ENCODE measurements at places on chromosomes 4 and X. TPM values are rescaled to one million over a fixed set of nuclear protein-coding genes. Genes with fewer than 3 reads are reported as not detected.
A peak's percentile ranks its signal among the peaks of the same experiment; 100 is the strongest.

DNA sequence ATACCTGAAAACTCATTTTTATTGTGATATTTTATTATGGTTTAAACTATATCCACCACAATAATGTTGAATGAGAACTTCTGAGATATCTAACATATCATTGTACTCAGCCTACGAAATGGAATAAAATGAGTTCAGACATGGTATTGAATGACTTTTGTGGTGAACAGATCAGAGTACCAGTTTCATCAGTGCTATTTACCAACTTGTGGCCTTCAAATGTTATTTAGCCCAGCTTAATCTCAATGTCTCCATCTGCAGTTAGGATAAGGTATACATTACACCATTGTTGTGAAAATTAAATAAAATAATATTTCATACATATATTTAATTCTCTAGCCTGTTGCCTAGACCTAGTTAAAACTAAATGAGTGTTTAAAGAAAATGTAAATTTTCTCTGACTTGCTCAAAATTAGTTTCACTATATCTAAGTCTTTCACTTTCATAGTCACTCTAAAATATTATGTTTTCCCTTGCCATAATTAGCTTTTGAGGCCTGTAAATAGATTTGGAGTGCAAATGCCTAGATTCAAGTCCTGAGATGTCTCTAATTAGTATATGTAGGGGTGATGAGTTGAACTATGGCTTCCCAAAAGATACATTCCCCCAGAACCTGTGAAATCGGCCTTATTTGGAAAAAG lies 594.2 kb downstream of the STPG2 start:
- no peak for DNase-seq

DNA sequence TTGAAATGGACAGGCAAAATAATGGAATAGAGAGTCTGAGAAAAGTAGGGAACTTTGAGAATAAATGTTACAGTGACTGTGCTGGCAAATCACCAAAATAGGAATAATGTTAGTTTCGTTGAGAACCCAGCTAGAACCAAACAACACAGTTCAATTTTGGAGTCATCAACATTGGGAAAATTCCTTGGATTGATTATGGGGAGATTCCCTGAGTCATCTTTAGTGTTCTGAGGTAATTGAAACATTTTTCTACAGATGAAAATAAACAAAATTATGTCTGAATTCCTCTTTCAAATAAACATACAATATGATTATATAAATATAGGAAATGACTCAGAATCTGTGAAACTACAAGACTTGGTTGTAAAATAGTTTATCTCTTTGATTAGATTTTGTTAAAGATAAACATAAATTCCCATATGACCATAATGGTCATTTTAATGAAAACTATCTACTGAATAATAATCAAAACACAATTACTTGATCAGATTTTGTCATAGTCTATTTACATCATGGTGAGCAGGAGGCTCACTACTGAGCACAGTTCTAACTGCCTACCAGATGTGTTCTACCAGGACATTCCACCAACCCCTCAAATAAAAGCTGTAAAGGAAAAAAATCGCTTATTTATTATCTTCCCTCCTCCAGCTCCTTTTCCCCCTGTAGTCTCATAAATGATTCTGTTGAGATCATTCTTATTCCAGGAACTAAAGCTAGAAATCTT lies 51.4 kb upstream of the GABRA2 start:
- no peak for DNase-seq

- peak; percentile 39 for DNase-seq
Measured at GRCh38 chr4:7630568-7631287, 196.0 kb upstream of the PSAPL1 start.

Gene GPRIN3
- 3.5 TPM for total RNA-seq

Gene NWD2
- not detected for total RNA-seq

DNA sequence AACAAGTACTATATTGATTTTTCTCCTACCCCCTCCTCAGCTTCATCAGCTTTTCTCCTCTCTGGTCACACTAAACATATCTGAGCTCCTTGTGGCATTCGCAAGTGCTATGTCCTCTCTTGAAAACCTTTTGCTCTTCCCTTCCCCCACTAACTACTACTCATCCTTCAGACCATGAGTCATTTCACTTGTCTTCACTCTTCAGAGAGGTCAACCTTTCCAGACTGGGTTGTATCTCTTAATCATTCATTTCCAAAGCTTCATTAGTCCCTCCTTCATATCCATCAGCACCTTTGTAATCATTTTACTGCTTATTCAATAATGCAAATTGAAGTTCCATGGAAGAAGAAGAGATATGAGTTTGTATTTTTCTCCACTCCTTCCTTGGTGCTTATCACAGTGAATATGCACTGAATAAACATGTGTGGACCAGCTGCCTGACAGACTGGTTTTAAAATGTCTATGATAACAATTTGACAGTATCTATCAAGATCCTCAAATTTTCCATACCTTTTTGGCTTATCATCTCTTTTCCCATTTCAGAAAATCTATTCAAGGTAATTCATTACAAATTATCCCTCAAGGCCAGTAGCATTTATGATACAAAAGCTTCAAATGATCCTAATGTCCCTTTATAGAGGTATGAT lies 28.4 kb downstream of the DDX60L start:
- DNase-seq, result peak; percentile 94

- no peak for DNase-seq
Measured at GRCh38 chr4:121154103-121154515, 10.0 kb downstream of the TNIP3 start.

- no peak for DNase-seq
Measured at GRCh38 chrX:153556767-153557166, 39.3 kb downstream of the ATP2B3 start.

DNA sequence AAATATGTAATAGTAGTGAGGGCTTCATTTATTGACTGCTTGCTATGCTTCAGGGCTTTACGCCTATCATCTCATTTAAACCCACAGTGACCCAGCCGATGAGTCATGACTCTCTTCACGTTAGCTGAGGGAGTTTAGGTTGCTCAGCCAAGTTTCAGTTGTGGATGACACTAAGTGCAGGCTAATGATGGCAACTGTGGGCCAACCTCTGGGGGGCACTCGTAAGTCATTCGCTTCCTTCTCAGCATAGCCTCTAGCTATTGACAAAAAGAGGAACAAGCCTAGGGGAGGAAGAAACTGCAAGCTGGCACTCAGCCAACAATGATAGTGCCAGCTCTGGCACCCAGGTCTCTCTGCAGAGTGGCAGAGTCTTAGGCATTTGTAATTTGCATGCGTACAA lies 325.0 kb downstream of the ARHGAP10 start:
- DNase-seq, result peak; percentile 57

DNA sequence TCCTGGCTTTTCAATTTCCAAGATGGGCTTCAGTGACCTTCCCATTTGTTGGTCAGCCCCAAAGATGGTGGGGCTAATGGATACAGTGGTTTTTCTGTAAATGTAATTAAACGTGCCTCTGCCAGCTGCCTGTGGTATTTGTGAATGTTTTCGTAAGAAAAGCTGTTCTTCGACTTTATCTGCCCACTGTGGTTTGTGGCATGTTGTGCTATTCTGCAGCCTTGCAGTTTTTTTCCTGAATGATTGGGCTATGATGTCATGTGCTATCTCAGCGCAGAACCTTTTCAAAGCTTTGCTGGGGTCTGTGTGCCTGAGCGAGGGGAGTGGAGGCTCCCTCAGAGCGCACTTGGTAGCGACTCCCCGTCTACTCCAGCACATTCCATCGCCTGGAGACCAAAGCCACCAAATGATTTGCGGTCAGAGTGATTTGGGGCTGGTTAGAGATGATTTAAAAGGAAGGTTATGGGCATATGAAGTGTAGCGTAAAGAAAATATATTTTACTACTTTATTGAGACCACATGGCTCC lies 137.5 kb downstream of the PALLD start:
- DNase-seq, result peak; percentile 95

DNA sequence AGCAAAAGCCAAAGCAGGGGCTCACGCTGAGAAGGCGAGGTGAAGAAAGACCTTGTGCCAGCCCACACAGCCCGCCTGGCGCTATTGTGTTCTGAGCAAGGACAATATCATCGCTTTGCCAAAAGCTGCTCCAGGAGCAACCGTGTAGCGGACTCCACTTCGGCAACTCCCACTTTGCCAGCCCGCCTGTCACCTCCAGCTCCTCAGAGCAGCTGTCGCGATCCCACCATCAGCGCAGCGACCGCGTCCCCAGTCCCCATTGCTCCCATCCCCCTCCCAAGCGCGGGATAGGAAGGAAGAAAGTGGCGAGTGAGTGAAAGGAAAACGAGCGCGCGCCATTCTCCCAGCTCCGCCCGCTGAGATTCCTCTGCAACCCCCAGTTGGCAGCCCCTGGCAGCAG lies 759 bp downstream of the ZC4H2 start:
- DNase-seq, result peak; percentile 8

- no peak for DNase-seq
Measured at GRCh38 chr4:43041632-43042031, 149.1 kb downstream of the GRXCR1 start.

Gene GAGE12E
- not detected for total RNA-seq

DNA sequence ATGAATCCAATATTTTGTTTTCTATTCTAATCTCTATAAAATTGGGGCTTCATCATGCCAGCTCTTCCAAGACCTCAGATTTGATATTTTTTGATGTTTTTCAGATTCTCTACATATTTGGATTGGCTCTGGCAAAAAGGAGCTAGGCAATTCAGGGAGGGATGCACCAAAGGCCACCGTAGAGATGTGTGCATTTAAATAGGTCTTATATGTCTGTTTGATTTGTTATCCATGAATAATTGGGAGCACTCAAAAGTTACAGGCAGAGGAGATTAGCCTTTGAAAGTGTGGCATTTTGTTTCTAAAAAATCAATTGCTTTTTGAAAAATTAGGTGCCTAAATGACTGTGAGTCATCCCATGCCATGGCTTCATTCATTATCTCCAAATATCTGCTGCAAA lies 147.1 kb upstream of the RPS6KA6 start:
- no peak for DNase-seq

DNA sequence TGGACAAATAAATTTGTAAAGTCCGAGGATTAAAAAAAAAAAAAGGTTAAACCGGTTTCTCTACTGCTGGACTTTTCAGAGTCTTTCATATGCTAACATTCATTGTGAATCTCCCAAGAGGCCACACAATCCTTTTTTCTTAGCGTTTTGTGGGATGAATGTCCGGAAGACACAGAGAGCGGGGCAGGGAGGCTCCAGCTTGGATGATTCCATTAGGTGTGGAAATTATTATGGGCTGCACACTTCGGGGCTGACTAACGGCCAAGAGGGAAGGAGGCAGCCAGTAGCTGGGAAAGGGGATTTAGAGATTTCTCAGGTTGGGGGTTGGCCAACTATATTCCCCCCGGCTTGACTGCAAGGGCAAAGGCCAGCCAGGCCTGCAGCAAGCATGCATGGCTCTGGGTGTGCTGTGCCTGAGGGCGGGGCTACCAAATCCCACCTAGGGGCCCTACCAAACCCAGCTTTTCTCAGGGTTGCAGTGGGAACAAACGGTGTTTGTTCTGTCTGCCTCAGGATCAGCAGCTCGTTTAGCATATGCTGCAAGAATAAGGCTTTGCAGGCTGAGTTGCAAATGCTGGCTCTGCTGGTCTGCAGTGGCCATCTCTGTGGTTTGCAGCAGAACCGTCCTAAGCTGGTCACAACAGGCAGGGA lies 28.6 kb downstream of the NYX start:
- DNase-seq, result peak; percentile 31

GRCh38 chr4:53712408-53713020 lies 121.2 kb upstream of the LNX1 start:
- no peak for DNase-seq

DNA sequence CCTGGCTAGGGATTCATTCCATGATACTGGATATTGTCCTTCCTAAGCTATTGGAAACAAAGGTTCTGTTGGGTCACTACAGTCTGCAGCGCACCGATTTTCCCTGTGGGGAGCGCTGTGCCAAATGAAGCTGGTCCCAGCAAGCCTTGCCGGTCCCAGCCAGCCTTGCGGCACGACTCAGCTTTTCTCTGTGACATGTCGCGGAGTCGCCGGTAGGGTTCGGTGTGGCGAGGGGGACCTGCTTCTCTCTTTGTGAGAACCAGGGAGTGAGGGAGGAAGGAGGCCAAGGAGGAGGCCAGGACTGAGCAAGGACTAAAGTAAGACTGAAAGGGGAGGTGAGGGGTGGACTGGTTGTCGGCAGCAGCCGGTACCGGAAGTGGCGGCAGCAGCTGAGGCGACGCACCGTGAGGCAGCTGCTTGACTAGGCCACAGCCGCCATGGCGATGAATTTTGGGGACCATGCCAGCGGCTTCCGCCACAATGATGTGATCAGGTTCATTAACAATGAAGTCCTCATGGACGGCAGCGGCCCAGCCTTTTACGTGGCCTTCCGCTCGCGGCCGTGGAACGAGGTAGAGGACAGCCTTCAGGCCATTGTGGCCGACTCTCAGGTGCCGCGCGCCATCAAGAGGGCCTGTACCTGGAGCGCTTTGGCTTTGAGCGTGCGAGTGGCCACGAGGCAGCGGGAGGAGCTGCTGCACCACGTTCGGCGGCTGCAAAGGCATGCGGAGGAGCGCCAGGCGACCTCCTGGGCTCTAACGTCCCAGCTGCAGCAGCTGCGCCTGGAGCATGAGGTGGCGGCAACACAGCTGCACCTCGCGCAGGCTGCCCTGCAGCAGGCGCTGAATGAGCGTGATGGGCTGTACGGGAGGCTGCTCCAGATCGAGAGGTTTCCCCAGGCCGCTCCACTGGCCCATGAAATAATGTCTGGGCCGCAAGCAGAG lies at the start of gene TEX13D:
Gene TEX13D, plus strand, starts transcription at position 180 of the 944 bp plus-strand sequence. Its CDS starts 258 bp downstream, at position 438.
- DNase-seq, result no peak

Gene GPRASP2
- 13.2 TPM for total RNA-seq
